ENCODE measurements at places on chromosomes 12 and 14.
A peak's percentile ranks its signal among the peaks of the same experiment; 100 is the strongest.

GRCh38 chr12:69579029-69579428, 6.2 kb upstream of the CCT2 start:
- no peak for DNase-seq

- DNase-seq = no peak
Observed at GRCh38 chr12:50021031-50021430, 4.3 kb downstream of the RACGAP1 start.

DNA sequence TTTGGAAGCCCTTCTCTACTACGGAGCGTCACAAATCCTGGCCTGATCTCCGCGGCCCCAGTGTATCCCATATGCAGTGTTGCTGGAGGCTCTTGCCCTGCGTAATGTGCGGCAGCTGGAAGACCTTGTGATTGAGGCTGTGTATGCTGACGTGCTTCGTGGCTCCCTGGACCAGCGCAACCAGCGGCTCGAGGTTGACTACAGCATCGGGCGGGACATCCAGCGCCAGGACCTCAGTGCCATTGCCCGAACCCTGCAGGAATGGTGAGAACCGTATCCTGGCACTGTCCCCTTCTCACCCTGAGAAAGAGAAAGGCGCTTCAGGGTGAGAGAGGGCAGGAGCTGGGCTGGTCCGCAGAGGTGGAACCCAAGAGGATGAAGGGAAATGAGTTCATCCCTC, 5.3 kb downstream of the COPS7A start:
- DNase-seq = no peak

DNA sequence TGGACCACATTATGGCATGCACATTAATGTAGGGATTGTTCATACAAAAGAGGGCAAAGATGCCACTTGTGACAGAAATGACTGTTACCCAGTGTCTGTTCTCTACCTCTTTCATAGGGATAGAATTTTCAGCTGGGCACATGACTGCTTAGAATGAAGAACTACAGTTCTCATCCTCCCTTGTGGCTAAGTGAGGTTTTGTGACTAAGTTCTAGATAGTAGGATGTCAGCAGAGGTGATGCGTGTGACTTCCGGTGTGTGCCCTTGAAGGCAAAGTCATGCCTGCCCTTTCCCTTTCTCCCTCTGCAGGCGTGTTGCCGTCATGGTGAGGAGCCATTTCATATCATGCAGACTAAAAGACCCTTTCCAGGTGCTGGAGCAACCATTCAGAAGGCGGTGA, 99.3 kb downstream of the CACNA1C start:
- peak; percentile 14 for DNase-seq

GRCh38 chr12:101277443-101277842, 2.5 kb upstream of the UTP20 start:
- no peak for DNase-seq

DNA sequence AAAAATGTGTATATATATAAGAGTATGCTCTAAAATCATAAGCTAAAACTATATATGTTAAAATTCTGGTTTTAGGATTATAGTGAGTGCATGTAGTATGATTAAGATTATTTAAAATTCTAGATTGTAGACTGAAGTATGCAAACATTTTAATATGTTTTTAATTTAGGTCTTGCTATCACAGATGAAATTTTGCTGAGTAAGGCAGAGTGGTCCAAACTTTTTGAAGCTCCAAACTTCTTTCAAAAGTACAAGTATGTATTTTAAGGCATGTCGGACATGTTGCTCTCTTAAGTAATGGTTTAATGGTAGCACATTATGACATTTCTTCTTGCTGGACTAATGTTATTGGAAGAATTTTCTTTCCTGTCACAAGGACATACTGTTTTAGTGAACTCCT, 34.6 kb downstream of the PAPOLA start:
- DNase-seq = no peak

- no peak for DNase-seq
Observed at GRCh38 chr12:1994429-1995143, 9.7 kb downstream of the DCP1B start.

GRCh38 chr12:42846782-42847181, 257.2 kb upstream of the PRICKLE1 start:
- DNase-seq = no peak

DNA sequence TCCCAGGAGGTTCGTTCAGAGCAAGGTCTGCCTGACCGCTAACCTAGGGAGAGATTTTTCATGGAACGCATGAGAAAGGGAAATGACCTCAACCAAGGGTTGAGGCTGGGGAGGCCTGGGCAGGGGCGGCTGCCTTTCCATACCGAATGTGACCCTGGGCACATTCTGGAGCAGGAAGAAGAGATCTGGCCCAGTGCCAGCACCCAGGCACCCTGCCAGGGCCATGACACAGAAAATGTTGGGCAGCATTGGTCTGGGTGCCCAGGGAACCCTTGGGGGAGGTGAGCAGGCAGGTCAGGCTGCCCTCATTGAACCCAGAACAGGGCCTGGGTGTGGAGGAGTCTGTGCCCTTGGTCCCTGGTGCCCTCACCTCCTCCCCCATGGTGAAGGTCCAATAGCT, 106.8 kb downstream of the CALM1 start:
- DNase-seq = no peak

GRCh38 chr12:57765003-57765697, 1.7 kb downstream of the CYP27B1 start:
- peak; percentile 67 for DNase-seq

- no peak for DNase-seq
Observed at GRCh38 chr12:121222847-121223246, 12.9 kb downstream of the P2RX4 start.

- no peak for DNase-seq
Observed at GRCh38 chr12:115147916-115148315, 463.9 kb upstream of the TBX3 start.

DNA sequence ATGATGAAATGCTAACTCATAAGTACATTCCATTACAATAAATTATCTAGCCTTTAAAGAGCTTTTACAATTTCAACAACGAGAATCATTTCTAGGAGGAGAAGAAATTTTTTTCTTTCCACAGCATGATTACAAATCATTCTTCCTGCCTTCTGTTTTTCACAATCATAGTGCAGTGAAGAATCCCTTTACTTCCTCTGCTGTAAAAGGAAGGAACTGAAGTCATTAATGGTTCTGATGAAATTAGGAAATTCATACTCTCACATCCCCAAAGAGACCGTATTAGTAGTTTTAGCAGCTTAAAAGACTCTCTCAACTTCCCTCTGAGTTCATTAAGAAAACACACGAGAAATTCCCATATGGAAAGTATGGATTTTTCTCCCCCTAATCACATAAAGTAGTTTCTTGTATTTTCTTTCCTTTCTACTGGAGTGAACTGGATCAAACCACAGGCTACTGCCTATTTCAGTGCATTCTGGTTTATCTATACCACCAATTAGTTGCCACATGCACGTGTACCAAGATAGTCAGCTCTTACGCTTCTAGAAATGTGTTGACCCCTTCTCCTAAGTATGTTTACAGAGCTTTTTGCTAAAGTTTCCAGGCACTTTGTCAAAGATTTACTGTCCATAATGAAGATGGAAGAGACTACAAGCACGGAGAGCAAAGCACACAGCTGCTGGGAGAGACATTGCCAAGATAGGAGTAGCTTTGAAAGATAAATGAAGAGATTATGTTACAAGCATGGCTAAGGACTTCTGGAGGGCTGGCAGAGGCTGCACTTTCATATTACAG, 58.9 kb upstream of the KITLG start:
- DNase-seq = no peak

- no peak for DNase-seq
Observed at GRCh38 chr14:33968722-33969121, 17.8 kb upstream of the EGLN3 start.

DNA sequence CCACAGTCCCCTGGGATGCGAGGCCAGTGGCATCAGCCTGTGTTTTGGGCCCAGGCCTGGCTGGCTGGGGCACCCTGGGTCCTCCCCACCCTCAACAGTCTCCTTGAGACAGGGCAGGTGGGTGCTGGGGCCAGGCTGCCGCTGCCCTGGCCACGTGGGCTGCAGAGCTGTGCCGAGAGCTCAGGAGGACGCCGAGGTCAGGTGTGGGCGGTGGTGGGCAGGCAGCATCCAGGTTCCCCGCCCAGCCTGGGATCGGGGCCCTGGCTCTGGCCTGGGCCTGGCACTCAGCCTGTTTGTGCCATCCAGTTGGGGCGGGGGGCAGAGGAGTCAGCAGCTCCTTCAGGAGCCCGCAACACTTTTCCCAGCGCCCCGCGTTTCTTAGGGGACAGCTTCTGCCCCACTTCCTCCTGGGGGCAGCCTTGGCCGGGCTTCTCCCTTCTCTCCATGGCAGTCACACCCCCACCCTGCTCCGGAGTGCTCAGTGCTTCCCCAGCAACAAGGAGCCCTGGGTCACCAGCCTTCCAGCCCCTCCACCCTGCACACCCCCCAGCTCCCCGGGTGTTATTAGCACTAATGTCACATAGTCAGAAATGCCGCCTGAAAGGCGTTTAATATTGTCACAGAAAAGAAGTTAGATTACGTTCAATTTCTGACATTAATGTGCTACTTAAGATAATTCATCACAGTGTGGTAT, 30.8 kb downstream of the KIF26A start:
- DNase-seq = no peak

- DNase-seq = no peak
Observed at GRCh38 chr12:1373901-1374735, 220.3 kb downstream of the FBXL14 start.

DNA sequence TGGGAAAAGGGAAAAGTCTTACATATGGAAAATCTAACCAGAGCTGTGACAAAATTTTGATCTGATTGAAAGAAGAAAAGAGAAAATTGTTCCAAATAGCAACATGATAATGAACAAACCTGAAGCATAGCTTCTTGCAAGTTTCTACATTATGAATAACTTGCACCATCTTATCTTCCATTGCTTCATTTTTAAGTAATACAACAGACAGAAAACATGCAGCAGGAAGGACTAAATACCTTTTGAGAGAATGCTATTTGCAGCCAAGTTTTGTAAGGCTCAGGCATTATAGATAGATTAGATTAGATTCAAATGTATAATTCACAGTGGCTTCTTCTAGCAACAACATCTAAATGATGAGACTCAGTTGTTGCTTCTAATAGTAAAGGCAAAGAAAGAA, 441.4 kb downstream of the AEBP2 start:
- DNase-seq = no peak

- DNase-seq = peak; percentile 59
Observed at GRCh38 chr12:101773650-101774162, 34.4 kb upstream of the SYCP3 start.

- no peak for DNase-seq
Observed at GRCh38 chr12:50618864-50619609, 114.3 kb downstream of the DIP2B start.

- no peak for DNase-seq
Observed at GRCh38 chr12:64452559-64453329, 824 bp downstream of the TBK1 start.

- no peak for DNase-seq
Observed at GRCh38 chr12:49161092-49161795, 27.6 kb downstream of the TUBA1A start.

DNA sequence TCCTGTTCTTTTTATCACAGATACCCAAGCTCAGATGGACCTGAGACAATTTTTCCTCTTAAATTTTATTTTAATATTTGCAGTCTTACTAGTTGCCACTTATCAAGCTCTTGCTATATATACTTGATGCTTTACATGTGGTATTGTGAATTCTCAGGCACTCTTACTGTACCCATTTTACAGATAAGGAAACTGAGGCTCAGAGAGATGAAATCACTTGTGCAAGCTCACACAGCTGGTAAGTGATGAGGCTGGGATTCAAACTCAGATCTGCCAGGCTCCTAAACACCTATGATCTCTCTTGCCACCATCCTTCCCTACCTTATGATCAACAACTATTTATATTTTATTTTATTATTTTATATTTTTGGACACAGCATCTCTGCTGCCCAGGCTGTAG, 133.0 kb upstream of the LHX5 start:
- DNase-seq = no peak

- no peak for DNase-seq
Observed at GRCh38 chr14:96693252-96693820, 103.8 kb upstream of the VRK1 start.

- no peak for DNase-seq
Observed at GRCh38 chr14:92511453-92512238, 1.9 kb upstream of the RIN3 start.

GRCh38 chr12:131827961-131828534, at the start of gene MMP17:
Gene MMP17, plus strand, starts transcription at chr12:131828393. Its CDS starts 102 bp downstream, at chr12:131828495.
- peak; percentile 41 for DNase-seq

DNA sequence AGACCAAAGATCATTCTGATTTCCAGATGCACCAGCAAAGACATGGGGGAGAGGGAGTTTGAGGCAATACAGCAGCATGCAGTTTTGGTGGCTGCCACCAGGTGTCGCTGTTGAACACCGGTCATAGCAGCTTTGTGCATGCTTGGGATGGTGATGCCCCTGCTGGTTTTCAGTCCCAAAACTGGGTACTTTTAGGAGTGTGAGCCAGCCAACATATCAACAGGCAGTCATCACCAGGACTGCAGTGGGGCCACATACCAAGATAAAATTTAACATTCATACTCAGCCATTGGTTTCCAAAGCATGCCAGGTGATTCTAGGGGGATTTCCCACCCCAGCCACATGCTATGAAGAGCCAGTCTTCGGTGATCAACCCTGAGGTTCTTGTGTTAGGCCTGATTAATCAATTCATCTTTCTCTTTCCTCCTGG, 64.2 kb downstream of the PHETA1 start:
- peak; percentile 61 for DNase-seq

GRCh38 chr12:101839324-101840283, 8.8 kb upstream of the GNPTAB start:
- DNase-seq = peak; percentile 79

DNA sequence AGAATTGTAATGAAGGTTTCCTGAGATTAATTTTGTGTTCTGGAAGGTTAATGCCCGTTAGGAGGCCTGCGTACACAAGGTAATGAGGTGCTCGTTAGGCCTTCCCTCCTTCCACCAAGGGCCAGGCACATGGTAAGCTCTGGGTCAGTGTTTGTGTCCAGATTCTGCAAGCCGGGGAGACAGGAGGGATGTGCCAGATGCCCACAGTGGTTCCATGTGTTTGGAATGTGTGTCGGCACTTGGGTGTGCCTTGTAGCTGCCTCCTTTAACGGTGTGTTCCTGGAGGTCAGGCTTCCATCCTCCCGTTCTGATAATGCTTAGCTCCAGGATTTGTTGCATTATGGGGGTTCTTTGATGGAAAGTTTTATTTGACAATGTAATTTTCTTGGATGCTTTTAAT, 5.7 kb downstream of the TRAF3 start:
- no peak for DNase-seq

DNA sequence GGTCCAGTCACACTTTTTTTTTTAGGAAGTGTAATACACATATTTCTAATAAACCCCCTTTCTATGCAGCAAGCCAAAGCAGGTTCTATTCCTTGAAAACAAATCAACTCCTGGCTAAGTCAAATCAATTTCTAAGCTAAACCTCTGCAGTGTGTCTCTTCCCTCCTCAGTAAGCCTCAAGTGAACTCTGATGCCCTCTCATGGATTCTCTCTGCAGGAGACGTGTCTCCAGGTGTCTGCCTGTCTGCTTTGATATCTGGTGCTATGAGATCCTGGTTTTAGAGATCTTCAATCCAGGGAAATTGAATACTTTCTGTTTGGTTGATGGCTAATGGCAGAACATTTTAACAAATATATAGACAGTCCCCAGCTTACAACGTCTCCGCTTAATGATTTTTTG, 791.7 kb downstream of the AACS start:
- no peak for DNase-seq
